ENCODE measurements at places on chromosomes 2 and 18.

- DNase-seq: no peak
Observed at GRCh38 chr2:4507661-4508060, 804.3 kb downstream of the DCDC2C start.

GRCh38 chr2:235070063-235070706 is 118.4 kb downstream of the SH3BP4 start:
- DNase-seq: no peak

DNA sequence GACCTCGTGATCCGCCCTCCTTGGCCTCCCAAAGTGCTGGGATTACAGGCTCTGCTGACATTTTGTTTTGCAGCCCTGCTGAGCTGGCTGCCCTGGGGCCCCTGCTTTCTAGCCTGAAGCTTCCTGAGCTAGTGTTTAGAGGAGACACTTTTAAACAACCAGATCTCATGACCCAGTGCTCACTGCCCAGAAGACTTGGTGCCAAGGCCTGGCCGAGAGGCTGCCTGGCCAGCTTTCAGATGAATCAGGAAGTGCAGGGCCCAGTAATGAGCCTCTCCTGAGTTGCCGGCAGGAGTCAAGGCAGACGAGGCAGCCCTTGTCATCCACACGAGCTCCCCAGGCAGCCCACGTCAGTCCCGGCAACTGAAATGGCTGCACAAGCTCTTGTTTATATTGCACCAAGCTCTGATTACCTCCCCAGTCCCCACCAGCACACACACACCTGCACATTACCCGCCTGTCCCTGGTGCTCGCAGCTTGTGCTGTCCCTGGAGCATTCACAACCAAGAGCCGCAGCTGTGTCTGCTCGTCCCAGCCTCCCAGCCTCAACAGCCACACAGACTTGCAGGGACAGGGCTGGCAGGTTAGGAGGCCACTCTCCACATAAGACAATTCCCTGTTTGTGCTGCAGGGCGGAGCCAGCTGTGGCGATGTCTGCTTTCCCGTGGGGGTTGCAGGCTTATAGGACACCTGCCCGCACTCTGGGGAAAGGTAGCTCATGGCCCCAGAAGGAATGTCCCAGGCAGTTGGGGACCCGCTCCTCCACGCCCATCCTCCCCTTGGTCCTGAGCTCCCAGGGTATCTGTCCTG is 331.2 kb upstream of the MYT1L start:
- no peak for DNase-seq

- DNase-seq: no peak
Observed at GRCh38 chr2:20662308-20662937, 4.5 kb upstream of the GDF7 start.

GRCh38 chr2:6564326-6564725 is 301.4 kb downstream of the CMPK2 start:
- no peak for DNase-seq

- no peak for DNase-seq
Observed at GRCh38 chr2:54208364-54209240, 47.4 kb downstream of the TSPYL6 start.

DNA sequence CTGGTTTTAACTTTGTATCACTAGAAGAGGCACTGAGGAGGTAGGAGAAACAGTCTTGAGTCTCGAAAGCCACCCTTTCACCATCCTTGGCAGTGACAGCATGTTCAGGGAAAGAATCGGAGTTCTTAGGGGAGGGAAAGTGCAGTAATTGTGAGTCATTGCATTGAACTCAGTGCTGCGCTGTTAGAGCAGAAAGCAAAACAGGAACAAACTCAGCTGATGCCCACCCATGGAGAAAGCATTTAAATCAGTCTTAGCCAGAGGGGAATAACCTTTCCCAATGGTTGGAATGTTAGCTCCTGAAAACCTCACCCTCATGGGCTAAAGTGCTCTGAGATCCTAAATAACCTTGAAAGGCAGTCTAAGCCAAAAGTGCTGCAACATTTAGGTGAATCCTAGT is 845.6 kb upstream of the CNTNAP5 start:
- DNase-seq: no peak

DNA sequence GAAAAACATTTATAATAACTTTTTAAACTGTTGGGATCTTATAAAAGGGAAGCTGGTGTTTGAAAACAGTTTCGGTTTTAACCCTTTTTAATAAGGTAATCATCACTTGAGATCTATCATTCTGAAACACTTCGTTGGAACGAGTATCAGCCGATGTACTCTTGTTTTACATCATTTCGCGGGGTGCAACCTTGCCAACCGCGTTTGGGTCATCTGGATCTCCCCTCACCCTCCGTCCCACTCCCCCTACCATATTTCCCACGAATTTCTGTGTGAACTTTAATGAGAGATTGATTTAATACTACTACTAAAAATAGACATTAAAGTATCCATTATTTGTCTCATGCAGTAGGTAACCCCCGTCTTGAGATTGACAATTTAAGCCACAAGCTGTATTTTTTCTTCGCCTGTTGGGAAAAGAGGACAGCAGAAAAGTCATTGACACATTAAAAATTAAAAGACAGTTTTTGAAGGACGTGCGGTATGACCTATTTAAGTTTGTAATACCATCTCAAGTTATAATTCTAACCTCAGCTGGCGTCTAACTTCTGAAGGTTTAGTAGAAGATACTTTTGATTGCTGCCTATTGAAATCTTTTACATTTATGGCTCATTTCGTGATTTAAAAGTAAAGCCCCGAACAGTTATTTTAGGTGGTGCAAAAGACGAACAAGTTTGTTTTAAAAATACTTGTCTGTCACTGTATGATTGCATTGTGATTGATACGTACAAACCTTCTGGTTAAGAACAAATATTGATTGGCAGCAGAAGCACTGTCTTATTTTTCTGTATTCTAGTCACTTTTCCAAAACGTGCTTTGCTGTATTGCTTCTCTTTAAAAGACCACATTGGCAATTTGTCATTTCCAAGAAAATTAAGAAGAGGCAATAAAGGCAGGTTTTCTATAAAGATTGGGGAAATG is 1.5 kb downstream of the CREB1 start:
- DNase-seq: no peak

DNA sequence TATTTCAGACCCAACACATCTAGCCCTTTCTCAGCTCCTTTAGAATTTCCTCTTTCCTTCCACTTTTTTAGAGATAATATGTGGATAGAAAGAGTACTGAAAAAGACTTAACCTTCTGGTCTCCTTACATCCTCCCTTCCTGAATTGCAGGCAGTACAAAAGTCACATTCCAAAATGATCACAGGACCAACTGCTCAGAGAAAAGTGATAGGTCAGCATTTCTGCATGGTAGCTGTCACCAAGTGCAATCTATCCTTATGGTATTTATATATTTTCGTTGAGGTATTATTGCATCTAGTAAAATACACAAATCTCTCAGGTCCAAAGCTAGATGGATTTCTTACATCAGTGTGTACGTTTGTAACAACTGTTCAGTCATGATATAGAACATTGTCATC is 427.5 kb downstream of the LPIN1 start:
- no peak for DNase-seq

DNA sequence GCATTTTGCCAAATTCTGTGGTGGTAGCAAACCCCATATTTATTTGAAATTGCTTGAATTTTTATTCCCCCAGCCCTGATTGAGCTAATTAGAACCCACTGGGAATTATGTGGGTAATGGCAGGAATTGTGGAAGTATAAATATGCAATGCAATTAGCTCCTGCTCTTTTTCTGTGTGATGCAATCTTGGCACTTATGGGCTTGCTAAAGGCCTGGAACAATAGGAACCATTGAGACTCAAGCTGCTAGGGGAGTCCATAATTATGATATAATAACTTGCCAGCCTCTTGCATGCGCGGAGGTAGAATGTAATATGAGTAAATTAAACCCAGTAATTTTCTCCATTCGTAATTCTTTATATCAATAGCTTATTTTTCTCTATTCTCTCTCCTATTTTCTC is 267.6 kb upstream of the THSD7B start:
- no peak for DNase-seq

DNA sequence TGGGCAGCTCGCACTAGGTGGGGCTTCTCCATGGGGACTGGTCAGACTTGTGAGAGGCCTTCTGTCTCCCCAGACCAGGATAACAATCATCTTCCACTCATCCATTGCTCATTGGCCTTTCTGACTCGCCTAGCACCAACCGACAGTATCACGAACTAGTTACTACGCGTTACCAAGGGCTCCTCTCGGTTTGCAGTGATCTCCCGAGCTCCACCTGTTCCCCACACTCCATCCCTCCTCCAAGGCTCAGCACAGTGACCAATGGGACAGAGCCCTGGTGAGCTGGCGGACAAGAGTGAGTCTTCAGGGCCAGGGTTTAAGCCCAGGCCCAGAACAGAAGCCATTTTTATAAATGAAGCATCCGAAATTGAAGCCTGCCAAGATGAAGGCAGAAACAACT is 42.8 kb upstream of the SMAD7 start:
- no peak for DNase-seq

- DNase-seq: no peak
Observed at GRCh38 chr2:14094592-14094991, 537.9 kb upstream of the LRATD1 start.

GRCh38 chr2:146324951-146325350 is 1519.9 kb upstream of the ACVR2A start:
- DNase-seq: no peak

- DNase-seq: no peak
Observed at GRCh38 chr2:127100251-127101047, 6.5 kb downstream of the BIN1 start.

- DNase-seq: no peak
Observed at GRCh38 chr2:88897715-88898114, 206.2 kb downstream of the RPIA start.

DNA sequence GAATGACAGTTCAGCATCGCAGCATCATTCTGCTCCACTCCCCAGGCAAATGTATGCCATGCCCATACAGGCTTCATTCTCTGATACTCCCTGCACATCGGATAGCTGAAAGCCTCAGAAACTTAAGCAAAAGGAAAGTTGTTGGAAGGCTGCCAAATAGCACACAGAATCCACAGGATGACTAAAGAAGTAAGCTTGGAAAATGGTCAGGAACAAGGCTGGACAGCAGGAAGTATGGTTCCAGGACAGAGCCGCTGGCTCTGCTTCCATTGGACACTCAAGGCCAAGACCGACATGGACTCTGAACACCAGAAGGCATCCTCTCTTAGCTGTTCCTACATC is 256.5 kb downstream of the CDH20 start:
- DNase-seq: no peak

DNA sequence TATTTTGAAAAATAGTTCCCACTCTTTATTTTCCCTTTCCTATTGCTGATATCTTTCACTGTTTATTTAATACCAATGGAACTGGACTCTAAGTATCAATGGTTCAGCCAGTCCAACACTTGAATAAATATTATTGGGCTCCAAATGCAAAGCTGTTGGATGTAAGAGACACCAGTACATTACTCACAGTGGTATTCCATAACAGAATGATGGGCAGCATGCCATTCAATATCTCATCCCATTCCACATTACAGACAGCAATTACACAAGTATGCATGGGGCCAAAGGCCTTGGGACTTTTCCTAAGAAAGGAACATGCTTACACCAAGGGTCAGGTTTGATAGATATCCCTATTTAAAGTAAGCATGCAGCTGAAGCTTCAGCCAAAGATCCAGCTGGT is 231.9 kb downstream of the RND3 start:
- no peak for DNase-seq

DNA sequence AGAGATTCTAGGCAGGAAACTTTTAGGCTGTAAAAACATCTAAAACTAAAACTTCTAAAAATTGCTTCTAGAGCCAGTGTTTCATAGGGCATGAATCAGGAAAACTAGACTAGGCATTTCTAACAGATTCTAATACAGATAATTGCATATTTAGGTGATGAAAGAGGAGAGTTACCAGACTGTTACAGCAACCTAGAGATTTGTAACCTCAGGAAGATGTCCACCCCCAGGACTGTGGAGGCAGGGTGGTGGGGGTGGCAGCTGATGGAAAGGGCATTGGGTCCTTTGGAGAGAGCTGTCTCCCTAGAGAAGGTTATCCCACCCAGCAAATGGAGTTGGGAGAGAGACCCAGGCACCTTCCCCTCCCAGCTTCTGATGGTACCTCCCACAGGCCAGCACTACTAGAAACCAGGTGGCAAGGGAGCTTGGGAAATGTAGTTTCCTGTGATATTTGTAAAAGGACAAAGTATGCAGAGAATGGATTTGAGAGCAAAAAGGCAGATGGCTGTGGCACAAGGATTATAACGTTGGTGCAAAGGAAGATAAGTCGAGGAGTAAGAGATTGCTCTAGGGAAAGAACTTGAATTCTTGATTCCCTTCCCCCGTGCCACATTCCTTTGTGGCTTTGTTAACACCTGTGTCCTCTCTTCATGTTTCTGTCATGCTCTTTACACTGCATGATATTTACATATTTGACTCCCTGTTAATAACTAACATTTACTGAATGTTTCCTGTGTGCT is 75.6 kb upstream of the MGAT5 start:
- no peak for DNase-seq

- DNase-seq: peak; percentile 8
Observed at GRCh38 chr2:25042321-25043240, 705 bp downstream of the EFR3B start.

GRCh38 chr2:113050921-113051895 is 1.5 kb downstream of the IL36B start:
- no peak for DNase-seq

DNA sequence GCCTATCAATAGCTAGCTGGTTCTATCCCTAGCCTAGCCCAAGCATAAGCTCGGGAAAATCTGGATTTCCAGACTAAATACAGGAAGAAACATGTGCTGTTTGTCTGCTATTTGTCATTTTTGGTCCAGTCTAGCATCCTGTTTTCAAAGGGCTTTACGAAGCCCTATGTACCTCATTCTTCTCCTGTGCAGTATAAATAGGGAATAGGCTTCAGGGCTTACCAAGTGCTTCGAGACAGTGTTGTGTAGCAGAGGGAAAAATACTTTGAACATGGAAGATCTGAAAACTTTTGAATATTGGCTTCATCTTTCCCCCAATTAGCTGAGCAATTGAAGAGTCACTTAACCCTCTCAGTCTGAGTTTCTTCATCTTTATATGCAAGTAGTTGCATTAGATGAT is 679.8 kb downstream of the TDRD15 start:
- DNase-seq: no peak

DNA sequence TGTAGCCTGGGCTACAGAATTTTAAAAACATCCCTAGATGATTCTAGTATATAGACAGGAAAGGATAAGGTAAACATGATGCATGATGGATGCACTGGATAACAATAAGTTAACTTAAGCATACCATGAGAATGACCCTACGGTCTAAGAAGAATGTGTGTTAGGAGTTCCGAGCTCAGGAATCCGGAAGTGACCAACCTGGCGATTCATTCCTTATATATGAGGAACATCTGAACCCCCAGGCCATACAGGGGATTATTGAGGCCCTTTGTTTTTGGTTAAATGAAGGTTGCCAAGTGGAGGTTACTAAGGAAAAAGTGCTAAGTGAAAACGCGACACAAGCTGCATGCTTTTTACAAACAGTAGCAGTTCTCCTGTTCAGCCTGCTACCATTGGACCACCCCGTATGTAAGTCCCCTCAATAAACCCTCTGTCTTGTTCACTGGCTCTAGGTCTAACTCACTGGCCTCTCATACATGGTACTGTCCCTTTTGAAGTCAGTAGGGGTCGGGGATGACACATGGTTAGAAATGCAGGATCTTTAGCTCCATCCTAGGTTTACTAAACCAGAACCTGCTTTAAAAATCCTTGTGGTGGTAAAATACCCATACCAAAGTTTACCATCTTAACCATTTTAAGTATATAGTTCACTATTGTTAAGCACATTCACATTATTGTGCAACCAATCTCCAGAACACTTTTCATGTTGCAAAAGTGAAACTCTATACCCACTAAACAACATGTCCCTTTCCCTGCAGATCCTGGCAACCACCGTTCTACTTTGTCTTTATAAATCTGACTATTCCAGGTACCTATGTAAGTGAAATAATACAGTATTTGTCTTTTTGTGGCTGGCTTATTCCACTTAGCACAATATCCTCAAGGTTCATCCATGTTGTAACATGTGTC is 111.0 kb upstream of the MAP4K3 start:
- DNase-seq: no peak

Measured in CD4-positive, alpha-beta T cell treated with Interleukin-6 for 4 hours (primary cell).